ENCODE measurements at places on chromosomes 16 and 17.

DNA sequence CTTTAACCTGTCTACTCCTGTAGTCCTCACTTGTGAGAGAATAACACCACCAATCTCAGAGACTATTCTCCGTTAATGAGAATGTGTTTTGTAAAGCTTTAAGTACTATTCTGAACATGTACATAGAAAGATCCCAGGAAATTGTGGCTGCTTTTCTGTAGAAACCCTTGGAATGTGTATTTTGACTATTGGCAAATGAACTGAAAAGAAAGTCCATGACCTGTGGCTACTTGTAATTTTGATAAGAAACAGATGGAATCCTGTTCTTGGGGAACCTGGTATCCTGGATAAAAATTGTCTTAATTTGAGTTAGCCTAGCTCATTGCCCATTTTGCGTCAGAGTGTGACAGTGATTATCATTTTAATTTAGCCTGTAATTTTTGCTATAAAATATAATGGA is 9.1 kb downstream of the CTCF start:
- DNase-seq, result no peak

GRCh38 chr17:7144213-7144612 is 29.6 kb upstream of the ASGR2 start:
- DNase-seq, result no peak

DNA sequence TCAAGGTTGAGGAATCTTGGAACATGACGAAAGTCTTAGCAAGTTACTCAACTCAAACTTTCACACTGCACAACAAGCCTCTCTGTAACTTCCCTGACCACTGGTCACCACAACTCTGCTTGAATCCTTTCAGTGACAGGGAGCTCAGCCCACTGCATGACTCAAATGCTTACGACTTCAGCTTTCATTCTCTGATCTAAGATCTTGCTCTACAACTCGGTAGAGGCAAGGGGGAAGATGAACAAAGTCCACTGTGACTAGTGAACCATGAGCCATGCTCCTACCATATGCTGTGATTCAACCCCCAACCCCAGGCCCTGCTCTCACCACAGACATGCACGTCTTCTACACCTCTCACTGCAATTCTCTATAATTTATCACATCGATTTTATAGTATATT is 160.9 kb downstream of the SLC39A11 start:
- peak; percentile 31 for DNase-seq

GRCh38 chr16:15587152-15587825 is 55.7 kb downstream of the MARF1 start:
- no peak for DNase-seq

DNA sequence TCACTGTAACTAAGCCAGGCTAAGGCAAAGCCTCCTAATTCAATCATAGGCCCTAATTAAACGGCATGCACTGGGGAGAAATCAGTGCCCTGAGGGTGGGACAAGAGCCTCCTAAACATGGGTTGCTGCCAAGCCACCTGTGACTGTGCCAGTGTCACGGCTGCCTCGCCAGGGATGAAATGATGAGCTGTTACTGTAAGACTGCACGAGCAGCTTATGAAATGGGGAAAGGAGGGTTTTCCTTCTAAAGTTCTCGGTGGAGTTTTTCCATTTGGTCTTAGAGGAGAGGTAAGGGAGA is 12.7 kb downstream of the TMEM11 start:
- DNase-seq, result no peak

DNA sequence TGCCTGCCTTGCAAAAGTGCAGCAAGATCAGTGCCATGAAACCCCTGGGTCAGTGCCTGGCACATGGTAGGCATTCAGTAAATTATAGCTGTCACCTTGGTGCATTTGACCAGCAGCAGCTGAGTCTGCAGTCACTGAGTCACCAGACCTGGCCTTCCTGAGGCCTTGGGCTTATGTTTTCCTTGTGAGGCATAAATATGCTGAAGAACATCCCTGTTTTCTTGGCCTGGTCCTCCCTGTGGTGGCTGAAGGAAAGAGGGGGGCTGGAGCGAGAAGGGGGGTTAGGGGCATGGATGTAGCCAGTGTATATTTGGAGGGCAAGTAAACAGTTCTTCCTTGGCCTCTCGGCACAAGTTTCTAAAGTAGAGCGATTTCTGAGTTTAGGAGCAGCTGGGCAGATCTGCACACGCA is 26.5 kb downstream of the EPN2 start:
- DNase-seq, result no peak

GRCh38 chr16:50502616-50503011 is 45.6 kb upstream of the NKD1 start:
- DNase-seq, result no peak

DNA sequence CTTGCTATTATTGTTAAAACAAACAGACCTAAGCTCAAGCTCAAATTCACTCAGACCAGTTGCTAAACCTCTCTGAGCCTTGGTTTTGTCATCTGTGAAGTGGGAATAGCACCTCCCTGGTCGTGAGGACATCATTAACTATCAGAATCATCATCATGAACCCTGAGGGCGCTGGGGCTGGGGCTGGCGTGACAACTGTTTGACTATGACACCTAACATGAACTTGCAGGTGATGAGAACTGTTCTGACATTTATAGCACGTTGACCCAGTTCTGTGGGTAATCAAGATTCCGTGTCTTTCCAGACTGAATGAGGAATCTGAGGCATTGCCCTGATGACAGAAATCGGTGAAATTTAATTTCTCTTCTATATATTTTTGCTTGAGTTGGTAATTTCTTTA is 71.3 kb upstream of the CDH5 start:
- DNase-seq, result no peak

All from GM10248 (cell line).